Islet precursor cell (in vitro differentiated cells): ENCODE measurements at places on chromosomes 13 and 19.

GRCh38 chr13:86298725-86299124 is 499.5 kb upstream of the SLITRK6 start:
- DNase-seq = no peak

GRCh38 chr19:10418485-10419199 is 1.7 kb upstream of the PDE4A start:
- no peak for DNase-seq

- DNase-seq = no peak
These were observed 29.1 kb downstream of the PLPP2 start for GRCh38 chr19:262125-262524.

DNA sequence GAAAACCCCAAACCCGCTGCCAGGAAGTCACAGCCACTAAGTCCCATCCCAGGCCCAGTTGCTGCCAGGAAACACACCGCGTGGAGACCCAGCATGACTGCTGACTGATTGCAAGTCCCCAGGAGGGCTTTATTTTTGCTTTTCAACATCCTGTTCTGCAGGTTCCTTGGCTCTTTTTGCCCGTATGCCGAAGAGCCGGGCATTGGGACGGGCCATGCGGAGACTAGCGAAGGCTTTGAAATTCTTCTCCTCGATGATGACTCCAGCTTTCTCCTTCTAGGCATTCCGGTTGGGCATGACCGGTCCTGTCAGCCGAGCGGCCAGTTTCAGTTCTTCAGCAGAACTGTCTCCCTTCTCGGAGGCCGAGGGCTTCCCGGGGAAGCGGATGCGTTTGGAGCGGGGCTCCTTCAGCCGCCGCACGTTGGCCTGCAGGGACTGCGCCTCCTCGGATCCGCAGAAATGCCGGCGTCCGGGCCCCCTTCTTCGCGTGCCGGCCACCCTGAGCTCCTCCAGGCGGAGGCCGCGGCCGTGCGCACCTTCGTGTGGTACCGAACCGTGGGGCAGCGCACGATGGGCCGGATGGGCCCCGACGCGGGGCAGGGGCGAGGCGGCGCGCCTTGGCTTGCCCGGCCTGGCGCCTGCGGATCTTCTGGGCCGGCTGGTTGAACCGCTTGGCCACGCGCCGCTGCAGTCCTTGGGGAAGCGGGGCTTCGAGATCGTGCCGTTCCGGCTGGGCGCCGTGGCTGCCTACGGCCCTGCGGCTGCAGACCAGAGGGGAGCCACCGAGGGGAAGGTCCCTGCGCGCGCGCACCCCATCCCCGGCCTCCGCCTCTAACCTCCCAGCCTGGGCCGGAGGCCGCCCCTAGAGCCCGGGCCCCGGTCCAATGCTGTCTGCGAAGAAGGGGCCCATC is 15.2 kb downstream of the ZSCAN5C start:
- peak; percentile 77 for DNase-seq

DNA sequence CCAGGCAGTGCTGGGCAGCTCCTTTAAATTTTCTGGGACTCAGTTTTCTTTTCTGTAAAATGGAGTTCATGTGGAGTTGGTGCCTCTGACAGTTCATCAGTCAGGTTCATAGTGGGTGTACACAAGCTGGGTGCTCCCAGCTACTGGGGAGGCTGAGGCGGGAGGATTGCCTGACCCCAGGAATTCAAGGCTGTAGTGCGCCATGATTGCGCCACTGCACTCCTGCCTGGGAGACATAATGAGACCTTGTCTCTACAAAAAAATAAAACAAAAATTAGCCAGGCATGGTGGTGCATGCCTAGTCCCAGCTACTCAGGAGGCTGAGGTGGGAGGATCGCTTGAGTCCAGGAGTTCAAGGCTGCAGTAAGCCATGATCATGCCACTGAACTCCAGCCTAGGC is 21.1 kb downstream of the IQCN start:
- DNase-seq = no peak

GRCh38 chr13:112103961-112104880 is 37.3 kb downstream of the SOX1 start:
- no peak for DNase-seq

DNA sequence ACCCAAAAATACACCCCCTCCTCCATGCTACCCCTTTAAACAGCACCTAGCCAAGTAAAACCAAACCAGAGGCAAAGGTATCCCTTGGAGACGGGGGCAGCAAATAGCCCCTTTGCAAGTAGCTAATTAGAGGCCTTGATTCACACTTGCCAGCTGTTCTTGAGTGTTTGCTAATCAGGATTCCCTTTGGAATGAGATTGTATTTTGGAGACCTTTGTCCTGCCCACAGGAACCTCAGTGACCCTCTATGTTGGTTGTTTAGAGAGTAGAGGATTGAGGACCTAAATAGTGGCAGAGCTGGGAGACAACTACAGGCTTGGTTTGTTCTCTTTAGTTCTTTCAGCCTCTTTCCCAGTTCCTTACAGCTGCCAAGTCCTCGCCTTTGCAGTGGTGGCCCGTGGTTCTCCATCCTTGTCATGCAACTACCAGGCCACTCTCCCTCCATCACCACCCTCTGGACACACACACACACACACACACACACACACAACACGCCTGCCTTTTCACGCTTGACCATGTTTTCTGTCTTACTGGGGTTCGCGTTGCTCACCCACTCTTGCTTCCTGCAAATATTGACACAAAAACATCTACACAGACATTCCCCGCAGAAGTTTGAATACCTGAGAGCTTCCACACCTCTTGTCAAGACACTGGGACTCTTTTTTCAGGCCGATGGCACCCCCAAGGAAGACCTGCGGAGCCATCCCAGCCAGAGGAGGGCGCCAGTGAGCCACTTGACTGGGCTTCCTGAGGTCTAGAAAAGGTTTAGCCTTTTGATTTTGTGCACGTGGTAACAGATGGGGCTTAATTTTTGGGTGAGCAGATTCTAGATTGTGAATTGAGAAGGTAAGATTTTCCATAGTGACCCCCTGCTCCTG is 80.0 kb upstream of the GPR183 start:
- DNase-seq = peak; percentile 74

DNA sequence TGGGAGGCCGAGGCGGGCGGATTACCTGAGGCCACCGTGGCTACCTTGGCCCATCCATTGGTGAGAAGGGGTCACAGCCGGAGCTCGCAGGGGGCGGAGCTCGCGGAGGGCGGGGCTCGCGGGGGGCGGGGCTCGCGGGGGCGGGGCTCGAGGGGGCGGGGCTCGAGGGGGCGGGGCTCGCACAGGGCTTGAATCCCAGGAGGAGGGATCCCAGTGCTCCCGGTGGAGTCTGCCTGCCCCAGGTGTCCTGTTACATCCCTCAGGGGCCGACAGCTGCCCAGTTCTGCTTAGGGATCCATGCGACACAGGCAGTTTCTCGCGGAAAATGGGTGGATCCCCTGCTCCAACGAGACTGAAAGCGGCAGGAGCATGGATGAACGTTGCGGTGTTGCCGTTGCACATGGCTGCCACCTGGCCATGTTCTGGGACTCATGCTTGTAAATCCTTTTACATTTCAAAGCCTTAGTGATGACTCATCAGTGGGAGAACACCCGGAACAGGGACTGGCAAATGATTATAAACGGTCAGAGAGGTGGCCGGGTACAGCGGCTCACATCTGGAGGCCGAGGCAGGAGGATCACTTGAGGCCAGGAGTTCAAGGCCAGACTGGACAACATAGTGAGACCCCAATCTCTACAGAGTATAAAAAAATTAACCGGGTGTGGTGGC is 25.1 kb downstream of the TMPRSS9 start:
- DNase-seq = peak; percentile 91

- DNase-seq = peak; percentile 48
These were observed 2.2 kb downstream of the ABCA7 start for GRCh38 chr19:1041835-1042685.

- peak; percentile 88 for DNase-seq
These were observed at the start of gene EML2 for GRCh38 chr19:45638930-45639729. TSS of gene EML2 (minus strand) at chr19:45639397. CDS start at chr19:45639376, 21 bp downstream.

GRCh38 chr19:33066543-33066942 is 1.9 kb upstream of the RHPN2 start:
- DNase-seq = no peak

DNA sequence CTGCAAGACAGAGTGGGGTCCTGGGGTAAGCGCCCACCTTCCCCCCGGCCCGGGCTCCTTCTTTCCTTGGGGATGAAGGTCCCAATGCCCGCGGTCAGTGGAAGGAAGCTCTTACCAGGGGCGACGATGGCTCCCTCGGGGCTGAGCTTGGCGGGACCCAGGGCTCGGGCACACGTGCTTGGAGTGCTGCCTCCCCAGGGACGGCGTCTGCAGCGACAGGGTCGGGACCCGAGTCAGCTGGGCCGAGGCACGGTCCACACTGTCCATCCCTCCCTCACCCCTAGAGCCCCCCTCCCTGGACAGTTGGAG is 3.5 kb downstream of the JSRP1 start:
- DNase-seq = no peak

DNA sequence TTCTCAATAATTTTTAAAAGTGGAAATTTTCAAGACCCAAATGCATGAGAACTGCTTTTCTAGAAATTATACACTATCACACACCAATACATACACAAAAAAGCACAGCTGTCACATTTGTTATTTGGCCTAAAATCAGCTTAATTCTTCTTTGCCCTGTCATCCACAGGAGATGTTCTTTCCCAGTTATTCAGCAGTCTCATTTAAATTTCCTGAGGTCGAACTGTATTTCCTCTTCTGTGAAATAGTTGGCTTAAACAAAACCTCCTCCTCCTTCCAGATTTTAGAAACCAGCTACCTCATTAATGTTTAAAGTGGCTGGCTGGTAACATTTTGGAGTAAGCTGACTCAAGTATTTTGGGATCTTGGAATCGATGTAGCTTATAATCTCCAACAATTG is 39.1 kb downstream of the SMAD9 start:
- no peak for DNase-seq

DNA sequence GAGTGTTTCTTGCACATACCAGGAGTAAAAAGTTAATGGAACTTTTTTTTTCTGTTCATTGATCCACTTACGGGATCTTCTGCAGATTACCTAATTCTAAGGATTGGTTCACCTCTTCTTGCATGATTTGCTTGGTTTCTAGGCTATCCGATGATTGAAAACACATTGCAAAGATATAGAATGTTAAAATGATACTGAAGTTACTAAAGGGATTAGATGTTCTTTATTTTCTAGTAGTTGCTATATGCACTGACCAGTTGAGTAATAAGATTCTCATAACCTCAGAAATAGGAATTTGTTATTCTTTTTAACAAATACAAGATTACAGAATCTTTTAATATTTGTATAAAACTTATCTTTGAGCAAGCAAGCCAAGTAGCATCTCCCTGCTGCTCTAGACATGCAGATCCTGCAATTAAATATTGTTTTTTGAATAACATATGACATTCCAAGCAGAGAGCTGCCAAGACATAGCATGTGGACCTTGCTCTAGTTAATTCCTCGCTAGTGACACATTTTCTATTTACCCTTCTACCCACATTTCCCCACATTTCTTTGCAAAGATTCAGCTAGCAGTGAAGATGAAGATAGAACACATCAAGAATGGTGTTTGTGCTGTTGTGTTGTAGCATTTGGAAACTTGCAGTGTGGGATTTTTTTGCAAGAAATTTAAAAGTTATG is 51.7 kb upstream of the RNF113B start:
- DNase-seq = no peak

DNA sequence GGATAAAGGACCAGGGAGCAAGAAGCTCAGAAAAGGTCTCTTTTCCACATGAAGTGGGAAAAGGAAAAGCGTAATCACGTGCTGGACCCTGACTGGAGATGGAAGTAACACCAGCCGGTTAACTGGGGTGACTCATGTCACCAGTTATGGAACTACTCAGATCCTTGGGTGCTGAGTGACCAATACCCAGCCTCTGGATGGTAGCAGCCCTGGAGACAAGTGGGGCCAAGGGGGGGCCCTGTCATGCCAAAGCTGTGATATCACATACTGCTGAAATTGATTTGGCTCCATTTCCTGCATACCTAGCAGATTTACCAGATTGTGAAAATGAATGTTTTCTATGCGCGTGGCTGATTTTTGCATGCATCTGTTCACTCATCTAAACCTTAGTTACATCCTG is 158.9 kb downstream of the ZIC5 start:
- no peak for DNase-seq

DNA sequence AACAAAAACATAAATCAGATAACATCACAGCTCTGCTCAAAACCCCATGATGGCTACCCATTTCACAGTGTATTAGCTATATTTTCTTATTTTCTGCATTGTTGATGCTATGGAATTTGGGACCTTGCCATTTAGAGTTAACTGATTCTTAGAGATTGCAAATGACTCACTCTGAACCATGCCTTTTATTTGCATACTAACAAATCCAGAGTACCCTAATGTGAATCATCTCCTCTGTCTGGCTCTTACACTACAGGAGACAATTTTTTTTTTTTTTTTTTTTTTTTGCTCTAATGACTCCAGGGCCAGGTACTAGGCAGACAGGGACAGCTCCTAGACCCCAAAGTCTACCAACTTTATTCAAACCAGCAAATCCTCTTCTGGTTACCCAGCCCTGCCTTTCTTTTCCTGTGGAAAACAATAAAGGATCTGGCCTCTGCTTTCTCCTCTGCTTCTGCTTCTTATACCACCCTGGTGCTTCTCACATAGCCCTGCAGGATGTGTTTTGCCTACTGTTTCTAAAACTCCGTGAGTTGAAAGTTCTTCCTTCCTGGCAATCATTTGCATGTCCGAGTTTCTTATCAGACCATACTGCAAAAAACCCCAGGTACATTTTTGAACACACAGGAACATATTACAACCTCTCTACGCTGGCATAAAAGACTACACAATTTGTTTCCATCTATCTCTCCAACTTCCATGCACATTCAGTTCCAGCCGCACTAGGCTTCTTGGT is 10.6 kb upstream of the ZNF460 start:
- DNase-seq = peak; percentile 43

GRCh38 chr13:77930430-77930829 is 11.8 kb upstream of the EDNRB start:
- no peak for DNase-seq

DNA sequence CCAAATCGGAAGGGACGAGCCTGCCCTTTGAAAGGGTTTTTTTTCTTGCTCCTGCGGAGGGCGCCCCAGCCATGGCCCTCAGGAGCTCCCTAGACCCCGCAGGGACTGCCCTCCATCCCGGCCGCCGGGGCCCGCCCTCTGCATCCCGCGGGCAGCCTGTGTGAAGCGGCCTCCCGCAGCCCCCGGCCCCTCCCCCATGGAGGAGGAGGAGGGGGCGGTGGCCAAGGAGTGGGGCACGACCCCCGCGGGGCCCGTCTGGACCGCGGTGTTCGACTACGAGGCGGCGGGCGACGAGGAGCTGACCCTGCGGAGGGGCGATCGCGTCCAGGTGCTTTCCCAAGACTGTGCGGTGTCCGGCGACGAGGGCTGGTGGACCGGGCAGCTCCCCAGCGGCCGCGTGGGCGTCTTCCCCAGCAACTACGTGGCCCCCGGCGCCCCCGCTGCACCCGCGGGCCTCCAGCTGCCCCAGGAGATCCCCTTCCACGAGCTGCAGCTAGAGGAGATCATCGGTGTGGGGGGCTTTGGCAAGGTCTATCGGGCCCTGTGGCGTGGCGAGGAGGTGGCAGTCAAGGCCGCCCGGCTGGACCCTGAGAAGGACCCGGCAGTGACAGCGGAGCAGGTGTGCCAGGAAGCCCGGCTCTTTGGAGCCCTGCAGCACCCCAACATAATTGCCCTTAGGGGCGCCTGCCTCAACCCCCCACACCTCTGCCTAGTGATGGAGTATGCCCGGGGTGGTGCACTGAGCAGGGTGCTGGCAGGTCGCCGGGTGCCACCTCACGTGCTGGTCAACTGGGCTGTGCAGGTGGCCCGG is 815 bp downstream of the MAP3K10 start:
- DNase-seq = peak; percentile 76
